ENCODE measurements at places on chromosomes 5 and 9.

GRCh38 chr9:97636903-97637302, 3.3 kb downstream of the NCBP1 start:
- no peak for DNase-seq
- no peak overlapping the region for H3K4me3 ChIP-seq
- peaks cover 4% of the 10 kb centered on the region for H3K4me1 ChIP-seq
- peaks cover 6% of the 10 kb centered on the region for H3K36me3 ChIP-seq
- no peak overlapping the region for H3K27ac ChIP-seq

DNA sequence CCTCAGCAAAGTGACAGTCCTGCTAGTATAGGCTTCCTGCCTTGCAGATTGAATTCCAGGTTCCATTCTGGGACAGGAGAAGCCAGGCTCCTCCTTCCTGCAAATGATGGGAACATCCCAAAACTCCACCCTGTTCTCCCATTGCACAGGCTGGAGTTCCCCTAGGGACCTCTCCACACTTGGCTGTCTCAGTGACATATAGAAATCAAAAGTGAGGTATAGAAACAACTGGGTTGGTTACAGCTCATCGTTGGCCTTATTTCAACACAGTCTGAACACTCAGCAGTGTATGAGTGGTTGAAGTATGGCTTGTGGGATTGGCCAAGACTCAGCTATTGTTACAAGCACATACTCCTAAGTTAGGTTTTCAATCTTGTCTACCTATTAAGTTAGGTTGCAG, 157.8 kb upstream of the FTMT start:
- DNase-seq: no peak
- no peak overlapping the region for H3K27ac ChIP-seq
- H3K4me1 ChIP-seq: no peaks in the 10 kb centered on the region
- H3K4me3 ChIP-seq: no peak overlapping the region
- H3K36me3 ChIP-seq: no peaks in the 10 kb centered on the region

DNA sequence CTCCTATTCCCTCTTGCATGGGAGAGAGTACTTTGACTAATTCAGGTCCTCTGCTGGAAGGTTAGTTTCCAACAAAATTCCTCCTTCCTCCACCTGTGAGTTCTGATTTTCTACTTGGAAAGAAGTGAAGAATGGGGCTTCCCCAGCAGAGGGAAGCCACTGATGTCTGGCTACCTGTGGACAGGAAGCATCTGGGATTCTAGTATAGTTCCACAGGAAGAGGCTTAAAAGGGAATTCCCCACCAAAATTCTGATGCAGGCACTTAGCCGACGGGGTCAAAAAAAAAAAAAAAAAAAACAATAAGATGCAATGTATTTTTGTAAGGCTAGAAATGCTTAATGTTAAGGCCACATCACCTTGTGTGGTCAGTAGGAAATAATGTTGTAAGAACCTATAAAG, 33.4 kb downstream of the PCDHGC5 start:
- no peak overlapping the region for H3K4me3 ChIP-seq
- peaks cover 52% of the 10 kb centered on the region for H3K36me3 ChIP-seq
- peaks cover 26% of the 10 kb centered on the region for H3K4me1 ChIP-seq
- no peaks in the 10 kb centered on the region for H3K27me3 ChIP-seq
- DNase-seq: no peak

GRCh38 chr5:171442287-171443042, 23.0 kb downstream of the FGF18 start:
- peaks cover 2% of the 10 kb centered on the region for H3K27me3 ChIP-seq
- H3K36me3 ChIP-seq: no peaks in the 10 kb centered on the region
- H3K4me3 ChIP-seq: no peak overlapping the region
- DNase-seq: no peak
- H3K4me1 ChIP-seq: no peaks in the 10 kb centered on the region

DNA sequence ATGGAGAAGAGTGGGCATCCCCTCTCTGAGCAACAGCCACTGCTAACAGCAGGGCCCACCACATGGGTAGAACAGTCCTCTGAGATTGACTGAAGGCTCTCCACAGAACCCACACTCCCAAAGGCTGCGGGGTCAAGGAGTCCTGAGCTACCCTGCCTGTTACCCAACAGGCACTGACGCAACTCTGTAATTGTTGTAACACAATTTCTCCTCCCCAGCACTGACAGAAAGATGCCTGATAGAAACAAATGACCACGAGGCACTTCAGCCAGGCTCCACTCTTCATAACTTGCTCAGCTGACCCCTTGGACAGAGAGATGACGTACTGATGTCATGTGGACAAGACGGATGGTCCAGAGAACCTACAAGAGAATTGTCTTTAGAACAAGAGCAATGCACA, 220.7 kb downstream of the SPOCK1 start:
- H3K27me3 ChIP-seq: no peaks in the 10 kb centered on the region
- DNase-seq: no peak
- no peaks in the 10 kb centered on the region for H3K4me1 ChIP-seq
- no peak overlapping the region for H3K4me3 ChIP-seq
- no peak overlapping the region for H3K27ac ChIP-seq

- H3K36me3 ChIP-seq: peaks cover 4% of the 10 kb centered on the region
- no peak overlapping the region for H3K4me3 ChIP-seq
- H3K4me1 ChIP-seq: no peaks in the 10 kb centered on the region
- H3K27ac ChIP-seq: no peak overlapping the region
- DNase-seq: no peak
- H3K27me3 ChIP-seq: no peaks in the 10 kb centered on the region
Observed at GRCh38 chr9:113316030-113316429, 12.9 kb upstream of the RNF183 start.

DNA sequence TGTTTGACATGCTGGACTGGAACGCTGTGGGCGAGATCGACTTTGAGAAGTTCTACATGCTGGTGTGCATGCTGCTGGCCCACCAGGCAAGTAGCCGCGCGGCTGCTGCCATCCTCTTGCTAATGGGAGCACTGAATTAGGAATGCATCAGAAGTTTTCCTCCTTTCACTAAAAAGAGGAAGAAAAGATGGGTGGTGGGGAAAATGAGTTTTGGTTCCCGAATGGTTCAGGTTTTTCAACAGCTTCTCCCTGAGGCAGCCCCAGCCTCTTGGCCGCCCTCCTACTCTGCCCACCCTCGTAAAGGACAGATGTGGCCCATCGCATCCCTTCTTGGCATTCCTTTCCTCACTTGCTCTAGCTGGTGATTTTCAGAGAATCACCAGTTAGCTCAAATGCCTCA, 5.5 kb downstream of the EFCAB9 start:
- no peaks in the 10 kb centered on the region for H3K27me3 ChIP-seq
- H3K36me3 ChIP-seq: no peaks in the 10 kb centered on the region
- no peaks in the 10 kb centered on the region for H3K4me1 ChIP-seq
- no peak overlapping the region for H3K4me3 ChIP-seq
- no peak overlapping the region for H3K27ac ChIP-seq
- DNase-seq: no peak

DNA sequence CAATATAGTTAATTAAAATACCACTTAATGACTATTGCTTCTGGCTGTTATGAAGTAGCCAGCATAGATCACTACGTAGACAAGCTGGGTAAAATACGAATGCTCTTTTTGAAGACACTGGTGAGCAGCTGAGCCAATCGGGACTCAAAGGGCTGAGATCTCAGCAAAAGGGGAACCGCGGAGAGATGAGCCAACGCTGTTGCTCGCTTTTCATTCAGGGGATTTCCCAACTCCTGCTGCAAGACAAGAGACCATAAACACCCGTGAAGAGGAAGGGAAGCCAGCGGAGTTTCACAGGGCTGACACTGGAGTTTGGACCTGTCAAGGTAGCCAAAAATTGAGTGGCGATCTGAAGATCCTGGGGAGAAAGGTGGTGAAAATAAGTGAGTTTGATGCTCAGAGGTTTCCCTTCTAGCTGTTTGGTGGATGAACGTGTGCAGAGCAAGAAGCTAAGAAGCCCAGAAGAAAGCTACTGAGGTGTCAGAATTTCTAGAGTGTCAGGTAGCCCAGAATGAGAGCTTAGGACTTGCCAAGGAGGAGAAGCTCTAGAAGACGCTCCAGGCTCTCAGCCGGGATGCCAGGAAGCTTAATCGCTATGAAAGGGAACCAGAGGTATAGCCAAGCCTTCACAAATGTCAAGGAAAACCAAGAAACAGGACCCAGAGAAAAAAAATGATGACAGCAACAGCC, 79.6 kb upstream of the RNU6ATAC start:
- peaks cover 15% of the 10 kb centered on the region for H3K4me1 ChIP-seq
- H3K36me3 ChIP-seq: no peaks in the 10 kb centered on the region
- no peaks in the 10 kb centered on the region for H3K27me3 ChIP-seq
- H3K4me3 ChIP-seq: no peak overlapping the region

DNA sequence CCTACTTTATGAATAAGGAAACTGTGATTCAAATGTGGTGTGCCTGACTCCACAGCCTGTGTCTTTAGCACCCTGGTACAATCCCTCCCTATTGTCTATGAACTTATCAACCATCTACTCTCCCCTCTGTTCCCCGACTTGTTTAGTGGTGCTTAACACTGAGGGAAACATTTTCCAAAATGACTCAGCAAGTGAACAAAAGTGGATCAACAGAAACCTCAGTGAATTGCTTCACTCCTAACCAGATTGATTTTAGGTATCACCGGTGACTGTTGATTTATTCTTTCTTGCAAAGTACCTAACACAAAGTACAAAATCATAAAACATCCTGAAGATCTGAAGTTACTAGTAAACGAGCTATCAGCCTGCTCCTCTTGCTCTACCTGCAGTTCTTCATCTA, 42.1 kb upstream of the RAPGEF6 start:
- DNase-seq: no peak
- no peak overlapping the region for H3K4me3 ChIP-seq
- peaks cover 2% of the 10 kb centered on the region for H3K36me3 ChIP-seq
- no peaks in the 10 kb centered on the region for H3K27me3 ChIP-seq
- peaks cover 2% of the 10 kb centered on the region for H3K4me1 ChIP-seq

DNA sequence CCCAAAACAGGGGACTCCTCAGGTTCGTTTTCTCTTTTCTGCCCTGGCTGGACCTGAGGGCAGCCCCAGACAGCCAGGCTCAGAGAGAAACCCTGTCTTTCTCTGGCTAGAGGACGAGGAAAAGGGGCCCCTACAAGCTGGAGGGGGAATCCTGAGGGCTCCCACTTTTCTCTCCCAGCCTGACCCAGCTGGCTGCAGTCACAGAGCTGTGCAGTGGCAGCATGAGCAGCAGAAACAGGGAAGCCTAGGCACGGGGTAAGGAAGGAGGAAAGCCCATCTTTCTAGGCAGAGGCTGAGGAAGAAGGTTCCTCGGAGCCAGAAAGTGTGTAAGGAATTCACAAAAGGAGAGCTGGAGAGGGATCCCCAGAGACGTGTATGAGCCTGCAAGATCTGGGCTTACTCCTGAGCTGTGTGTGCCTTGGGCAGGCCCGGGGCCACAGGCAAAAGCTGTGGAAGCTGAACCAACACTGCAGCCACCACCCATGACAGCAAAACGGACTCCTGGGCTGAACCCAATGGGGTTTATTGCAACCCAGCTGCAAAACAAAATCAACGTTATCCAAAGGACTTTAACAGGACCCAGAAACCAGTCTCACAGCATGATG, 16.2 kb downstream of the CAMSAP1 start:
- DNase-seq: no peak
- no peaks in the 10 kb centered on the region for H3K36me3 ChIP-seq
- no peaks in the 10 kb centered on the region for H3K27me3 ChIP-seq
